Fibroblast of skin of left quadriceps (primary cell): ENCODE measurements at places on chromosomes 5 and 9.

DNA sequence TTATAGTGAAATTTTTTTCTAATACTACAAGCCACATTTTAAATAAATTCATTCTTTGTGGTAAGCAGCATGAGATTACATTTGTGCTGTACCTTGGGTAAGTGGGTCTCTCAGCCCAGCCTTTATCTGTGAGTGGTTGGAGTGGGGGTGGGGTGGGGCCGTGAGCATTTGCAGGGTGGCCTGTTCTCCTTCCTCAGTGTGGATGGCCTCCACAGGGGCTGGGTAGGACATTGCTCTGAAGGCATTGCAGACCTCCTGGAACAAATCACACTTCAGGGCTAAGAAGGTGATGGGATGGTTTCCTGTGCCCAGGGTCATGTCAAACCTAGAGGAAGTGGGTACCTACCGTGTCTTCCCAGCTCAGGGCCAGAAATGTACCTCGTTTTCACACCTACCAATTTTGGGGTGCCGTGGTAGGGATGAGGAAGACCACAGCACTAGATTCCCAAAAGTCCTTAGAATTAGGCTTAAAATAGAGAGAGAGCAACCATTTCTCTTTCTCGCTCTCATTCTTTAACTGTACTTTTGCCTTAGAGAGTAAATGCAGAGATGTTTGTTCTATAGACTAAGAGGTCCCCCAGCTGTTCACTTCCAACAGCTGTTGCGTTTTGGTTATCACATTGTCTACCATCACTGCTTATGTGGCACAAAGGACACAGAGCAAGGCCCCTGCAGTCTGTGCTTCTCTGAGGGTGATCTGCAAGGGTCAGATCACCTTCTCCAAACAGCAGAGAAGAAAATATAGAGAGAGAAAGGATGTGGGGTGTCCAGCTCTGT lies 83.4 kb upstream of the CTSL start:
- DNase-seq = no peak

DNA sequence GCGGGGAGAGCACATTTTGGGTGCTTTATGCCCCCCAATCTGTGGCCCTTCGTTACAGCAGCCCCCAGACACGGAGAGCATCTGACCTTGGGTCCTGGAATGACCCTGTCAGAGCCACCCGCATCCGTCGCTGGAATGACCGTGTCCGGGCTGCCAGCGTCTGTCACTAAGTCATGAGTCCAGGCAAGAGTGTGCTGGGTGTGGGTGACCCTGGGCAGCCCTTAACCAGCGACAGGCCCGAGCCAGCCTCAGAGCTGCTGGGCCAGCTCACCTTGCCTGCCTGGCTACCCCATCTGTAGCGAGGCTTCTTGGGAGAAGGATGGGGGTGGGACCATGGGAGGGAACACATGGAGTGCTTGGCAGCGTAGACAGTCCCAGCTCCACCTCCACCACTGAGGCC lies 46.8 kb upstream of the NOTCH1 start:
- no peak for DNase-seq

DNA sequence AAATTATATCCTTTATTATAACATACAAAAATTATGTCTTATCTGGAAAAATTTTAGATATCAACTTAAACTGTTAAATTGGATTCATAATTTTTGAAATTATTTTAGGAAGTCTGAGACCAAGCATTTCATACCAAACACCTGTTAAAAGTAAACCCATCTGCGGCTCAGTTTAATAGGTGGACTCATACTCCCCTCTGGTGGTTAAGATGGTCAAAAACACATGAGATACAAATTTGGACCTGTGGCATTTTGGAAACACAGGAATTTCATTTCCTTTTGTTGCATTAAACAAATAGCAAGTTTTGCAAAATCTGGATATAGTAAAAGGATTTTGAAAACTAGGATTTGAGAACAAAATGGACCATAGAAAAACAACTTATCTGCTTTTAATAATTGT lies 53.7 kb downstream of the RGMB start:
- DNase-seq = peak; percentile 22

DNA sequence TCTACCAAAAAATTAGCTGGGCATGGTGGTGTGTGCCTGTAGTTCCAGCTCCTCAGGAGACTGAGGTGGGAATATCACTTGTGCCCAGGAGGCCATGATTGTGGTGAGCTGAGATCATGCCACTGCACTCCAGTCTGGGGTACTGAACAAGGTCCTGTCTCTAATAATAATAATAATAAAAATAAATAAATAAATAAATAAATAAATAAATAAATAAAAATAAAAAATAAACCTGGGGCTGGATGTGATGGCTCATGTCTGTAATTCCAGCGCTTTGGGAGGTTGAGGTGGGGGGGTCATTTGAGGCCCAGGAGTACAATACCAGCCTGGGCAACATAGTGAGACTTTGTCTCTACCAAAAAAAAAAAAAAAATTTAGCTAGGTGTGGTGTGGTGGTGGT lies 113.7 kb downstream of the ARHGEF28 start:
- no peak for DNase-seq

DNA sequence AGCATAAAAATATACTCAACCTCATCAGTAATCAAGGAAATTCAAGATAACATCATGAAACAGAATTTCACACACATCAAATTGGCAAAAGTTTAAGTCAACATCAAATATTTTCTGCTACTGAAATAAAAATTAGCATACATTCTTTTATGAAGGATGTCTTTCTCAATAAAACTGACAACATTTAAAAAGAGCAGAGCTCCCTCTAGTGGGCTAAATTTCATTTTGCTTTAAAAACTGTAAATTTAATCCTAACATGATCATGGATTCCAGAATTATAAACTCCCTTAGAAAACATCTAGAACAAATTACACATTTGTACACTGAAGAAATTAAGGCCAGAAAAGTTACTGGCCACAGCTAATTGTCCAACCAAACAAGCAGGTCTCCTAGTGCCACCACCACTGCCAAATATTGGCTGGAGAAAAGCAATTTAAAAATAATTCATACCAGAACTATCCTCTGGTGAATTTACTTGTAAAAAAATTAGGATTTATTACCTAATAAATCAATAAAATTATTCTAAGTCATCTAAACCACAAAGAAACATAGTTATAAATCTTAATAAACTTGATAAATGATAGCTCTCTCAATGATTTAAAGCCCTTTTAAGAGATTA lies 31.2 kb downstream of the DEPDC1B start:
- DNase-seq = no peak

DNA sequence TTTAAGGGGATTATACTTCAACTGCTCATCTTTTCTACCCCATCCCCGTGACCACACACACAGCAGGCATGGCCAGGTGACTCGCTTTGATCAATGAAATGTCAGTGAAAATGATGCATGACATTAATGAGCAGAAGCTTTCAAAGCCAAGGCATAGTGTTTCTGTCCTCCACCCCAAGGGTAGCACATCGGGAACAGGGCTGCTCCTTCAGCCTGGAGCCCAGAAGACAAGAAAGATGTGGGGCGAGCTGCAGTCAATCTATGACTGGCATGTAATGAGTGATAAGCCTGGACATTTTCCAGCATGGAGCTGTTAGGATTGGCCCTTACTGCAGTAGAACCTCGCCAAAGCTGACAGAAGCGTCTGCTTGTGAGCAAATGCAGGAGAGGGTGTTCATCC lies 122.6 kb upstream of the IRX2 start:
- no peak for DNase-seq

GRCh38 chr5:32503261-32503660 lies 58.7 kb upstream of the ZFR start:
- no peak for DNase-seq

- DNase-seq = peak; percentile 22
Observed at GRCh38 chr5:177973066-177973635, 22.9 kb downstream of the PROP1 start.

GRCh38 chr5:157708866-157709265 lies 22.4 kb upstream of the THG1L start:
- no peak for DNase-seq

- DNase-seq = peak; percentile 62
Observed at GRCh38 chr5:158390577-158390976, 531.6 kb upstream of the CLINT1 start.

DNA sequence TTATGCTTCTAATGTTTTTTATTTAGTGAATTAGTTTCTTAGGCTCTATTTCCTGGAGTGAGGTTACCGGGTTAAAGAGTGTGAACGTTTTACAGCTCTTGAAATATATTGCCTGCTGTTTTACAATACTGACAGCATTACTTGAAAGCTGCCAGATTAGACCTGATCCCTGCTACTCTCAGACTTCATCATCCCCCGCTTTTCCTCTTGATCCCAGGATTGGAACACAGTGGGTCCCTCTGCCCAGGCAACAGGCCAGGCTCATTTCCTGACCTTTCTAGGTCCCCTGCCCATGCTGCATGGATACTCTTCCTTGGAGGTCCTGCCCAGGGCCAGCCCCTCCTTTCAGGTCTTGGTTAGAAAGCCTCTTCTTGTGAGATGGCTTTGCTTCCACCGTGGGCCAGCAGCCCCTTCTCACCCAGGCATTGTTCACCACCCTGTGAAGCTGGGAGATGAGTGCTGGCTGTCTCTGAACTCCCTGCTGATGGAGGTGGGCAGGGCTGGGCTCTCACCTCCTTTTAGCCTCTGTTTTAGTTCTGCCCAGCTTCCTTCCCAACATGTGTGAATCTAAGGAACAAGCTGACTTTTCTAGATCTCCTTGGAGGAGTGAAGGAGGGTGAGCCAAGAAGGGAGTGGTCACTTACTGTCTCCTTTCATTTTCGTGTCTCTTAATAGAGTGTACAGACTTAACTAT lies 15.5 kb upstream of the FAM120AOS start:
- no peak for DNase-seq

GRCh38 chr9:27165068-27165467 lies 56.0 kb downstream of the TEK start:
- DNase-seq = no peak

DNA sequence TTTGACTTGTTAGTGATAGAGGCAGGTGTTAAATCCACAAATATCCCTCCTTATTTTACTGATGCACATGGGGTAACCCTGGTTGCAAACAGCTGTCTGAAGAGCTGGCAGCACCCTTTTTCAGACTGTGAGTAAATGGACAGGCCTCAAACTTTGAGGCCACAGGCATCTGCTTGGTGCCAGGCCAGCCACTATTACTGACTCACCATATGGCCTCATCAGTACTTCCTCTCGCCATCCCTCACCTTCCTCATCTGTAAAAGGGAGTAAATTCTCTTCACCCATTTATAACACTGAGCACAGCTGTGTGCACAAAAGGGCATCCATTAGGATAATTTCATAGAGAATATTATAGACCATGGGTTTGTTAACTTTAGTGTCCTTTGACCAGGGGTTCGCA lies 11.9 kb upstream of the TNIP1 start:
- DNase-seq = peak; percentile 43

DNA sequence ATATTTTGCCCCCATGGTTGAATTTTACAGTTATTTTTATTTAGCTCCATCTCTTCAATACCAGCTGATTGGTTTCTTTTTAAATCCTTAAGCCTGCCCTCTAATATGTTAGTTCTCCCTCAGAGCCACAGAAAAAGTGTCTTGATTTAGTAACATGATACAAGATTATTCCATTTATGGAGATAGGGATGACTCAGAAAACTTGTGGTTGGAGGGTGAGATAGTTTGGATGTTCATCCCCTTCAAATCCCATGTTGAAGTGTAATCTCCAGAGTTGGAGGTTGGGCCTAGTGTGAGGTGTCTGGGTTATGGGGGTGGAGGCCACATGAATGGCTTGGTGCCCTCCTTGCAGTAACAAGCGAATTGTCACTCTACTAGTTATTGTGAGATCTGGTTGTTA lies 115.7 kb downstream of the FBXO38 start:
- DNase-seq = no peak

DNA sequence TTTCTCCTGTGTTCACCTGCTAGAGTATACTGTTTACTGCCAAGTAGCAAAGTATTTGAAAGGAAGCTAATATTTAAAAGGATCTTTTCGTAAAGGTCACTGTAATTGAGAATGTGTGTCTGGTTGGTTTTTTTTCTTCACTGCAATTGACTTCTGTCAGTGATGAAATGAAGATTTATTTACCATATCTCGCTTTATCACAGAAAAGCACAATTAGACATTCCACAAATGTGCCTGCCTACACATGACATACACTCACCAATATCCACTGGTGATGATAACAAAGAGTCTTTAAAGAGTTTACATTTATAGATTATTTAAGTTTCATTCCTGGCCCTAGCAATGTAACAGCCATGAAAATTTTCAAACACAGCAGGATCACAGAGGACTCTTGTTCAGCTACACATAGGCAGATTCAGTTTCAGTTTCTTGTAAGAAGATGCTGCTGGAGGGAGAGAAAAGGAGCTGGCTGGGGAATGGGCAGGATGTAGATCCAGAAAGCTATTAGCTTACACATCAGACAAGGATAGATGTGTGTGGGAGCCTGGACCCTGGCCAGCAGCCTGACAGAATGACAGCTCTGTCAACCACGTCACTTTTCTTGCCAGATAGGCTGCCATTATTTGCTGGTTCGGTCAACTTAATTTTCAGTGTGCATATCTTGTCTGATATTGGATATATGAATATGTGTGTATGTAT lies 104.0 kb downstream of the GDNF start:
- DNase-seq = no peak

DNA sequence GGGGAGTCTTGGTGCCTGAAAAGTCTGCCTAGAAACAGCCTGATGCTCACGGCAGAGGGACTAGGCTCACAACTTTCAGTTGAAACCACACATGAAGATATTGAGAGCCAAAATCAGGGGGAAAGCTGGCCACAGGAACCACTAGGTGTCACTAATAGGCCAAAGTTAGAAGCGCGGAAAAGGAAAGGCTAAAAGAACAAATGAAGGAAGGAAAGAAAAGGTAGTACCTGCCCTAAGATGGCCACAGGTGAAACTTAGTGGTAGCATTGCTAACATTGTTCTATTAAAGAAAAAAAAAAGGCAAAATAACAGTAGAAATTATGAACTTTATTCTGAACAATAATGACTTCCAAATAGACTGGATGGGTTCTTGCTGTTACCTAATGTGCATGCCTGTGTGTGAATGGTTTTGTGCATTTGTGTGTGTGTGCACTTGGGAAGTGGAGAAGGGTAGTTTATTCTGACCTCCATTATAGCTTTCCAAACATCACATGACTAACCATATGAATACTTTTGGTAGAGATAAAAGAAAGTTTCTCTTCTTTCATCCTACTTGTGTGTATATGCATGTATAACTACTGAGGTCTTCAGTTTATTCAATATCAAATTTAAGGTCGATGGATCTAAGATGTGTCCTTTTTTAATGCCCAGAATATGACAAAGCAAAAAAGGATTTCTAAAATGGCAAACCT lies 2.1 kb upstream of the RFESD start:
- no peak for DNase-seq

DNA sequence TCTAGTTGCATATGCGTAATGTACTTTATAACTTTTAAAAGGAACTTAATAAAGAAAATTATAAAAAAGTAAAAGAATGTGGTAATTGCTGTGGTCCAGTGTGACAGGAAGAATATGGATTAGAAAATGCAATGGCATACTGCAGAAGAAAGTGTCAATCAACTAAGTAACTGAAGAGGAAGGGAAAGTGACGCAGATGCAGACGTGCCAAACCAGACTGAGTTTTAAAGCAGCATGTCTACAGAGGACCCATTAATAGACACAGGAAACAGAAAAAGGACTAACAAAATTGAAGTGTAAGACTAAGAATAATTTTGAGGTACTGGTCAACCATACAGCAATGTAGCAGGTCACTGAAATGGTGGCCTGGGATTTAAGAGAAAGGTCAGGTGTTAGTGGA lies 73.3 kb downstream of the DPYSL3 start:
- DNase-seq = no peak
